GM04503 (cell line): ENCODE measurements at places on chromosomes 5 and 9.

DNA sequence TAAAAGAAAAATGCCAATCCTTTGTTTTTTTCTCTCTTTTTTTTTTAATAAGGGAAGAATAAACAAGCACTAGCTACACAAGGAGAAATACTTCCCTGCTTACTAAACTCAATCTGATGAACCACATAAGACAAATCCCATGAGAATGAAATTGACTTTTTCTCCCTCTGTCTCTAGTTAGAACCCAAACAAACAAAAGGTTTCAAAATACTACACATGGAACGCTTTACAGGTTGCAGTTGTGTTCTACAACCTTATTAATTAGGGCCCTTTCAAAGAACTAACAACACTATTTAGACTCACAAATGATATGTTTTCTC, 124.5 kb downstream of the PDE4D start:
- DNase-seq: peak; percentile 34

GRCh38 chr5:133226186-133226585, 174.4 kb downstream of the HSPA4 start:
- no peak for DNase-seq

DNA sequence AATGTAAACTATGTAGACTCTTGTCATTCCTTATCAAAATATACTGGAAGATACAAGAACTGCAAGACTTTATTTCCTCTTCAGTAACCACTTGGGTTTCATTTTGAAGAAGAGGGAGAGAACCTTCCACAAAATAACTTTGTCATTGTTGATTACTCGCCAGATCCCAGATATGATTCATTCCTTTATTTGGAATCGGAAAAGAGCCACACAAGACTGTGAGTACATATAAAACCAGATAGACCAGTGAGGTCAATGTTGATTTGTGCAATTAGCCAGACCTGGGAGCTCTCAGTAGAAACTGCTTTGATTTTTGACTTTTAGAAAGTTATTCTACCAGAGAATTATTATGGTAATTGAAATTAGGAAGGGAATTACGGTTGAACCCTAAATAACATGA, 146.1 kb downstream of the TMEM167A start:
- DNase-seq: no peak

- no peak for DNase-seq
Measured at GRCh38 chr9:114452219-114453165, 52.8 kb downstream of the WHRN start.

- no peak for DNase-seq
Measured at GRCh38 chr9:104278929-104279496, 184.9 kb downstream of the SMC2 start.

- DNase-seq: no peak
Measured at GRCh38 chr5:73815631-73816030, 189.6 kb downstream of the ARHGEF28 start.

DNA sequence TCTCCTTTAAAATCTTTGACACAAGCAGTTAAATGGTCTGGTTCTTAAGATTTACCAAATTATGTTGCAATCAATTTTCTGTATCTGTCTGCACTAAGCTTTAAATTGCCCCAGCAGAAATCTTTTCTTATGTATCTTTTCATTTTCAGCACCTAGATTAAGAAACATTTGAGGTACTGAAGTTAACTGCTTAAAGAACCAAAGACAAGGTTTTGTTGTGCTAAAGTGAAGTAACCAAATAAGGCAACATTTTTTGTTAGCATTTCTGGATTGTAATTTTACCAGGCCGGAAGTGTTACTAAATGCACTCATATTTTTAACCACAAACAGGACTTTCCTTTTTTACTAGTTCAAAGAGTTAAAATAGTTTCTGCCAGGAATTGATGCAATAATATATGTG, 24.1 kb upstream of the MTAP start:
- peak; percentile 28 for DNase-seq

- DNase-seq: peak; percentile 45
Measured at GRCh38 chr5:170151097-170151831, 45.6 kb downstream of the FOXI1 start.

GRCh38 chr9:108434502-108434901, 421.3 kb downstream of the ACTL7B start:
- no peak for DNase-seq

DNA sequence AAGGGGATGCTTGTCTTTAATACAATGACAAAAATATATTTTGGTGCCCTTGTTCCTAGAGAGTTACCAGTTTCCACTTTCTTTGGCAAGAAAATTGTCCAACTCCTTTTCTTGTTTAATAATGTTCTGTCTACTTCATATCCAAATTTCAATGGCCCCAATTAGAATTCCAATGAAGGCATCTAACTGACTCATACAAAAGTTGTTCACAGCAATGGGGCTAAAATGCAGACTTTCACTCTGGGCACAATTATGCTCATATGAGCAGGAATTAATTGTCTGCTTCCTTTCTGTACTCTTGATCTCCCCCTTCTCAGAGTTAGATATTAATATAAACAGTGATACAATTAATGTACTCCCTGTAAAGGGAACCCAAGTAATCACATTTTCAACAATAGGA, 42.1 kb upstream of the ZNF622 start:
- DNase-seq: no peak

DNA sequence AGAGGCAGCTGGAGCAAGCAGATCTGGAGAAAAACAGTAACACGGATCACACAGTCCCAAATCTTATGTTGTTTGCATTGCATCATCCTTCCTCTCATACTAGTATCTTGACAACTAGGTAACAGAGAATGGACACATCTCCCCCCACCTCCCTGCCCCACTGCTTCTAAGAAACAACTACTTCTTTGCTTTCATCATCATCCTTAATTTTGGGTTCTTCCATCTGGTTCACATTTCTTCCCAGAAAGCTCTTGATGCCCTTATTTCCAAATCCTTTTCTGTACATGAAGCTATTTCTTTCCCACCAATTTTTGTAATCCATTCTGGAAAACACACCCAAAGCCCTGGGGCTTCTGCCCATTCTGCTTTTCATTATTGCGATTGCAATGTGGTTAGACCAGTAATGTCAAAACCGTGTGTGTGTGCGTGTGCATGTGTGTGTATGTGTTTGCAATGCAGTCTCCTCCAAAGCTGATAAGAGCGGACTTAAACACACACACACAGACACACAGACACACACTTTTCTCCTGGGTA, 254.7 kb upstream of the SLC30A5 start:
- DNase-seq: peak; percentile 11

DNA sequence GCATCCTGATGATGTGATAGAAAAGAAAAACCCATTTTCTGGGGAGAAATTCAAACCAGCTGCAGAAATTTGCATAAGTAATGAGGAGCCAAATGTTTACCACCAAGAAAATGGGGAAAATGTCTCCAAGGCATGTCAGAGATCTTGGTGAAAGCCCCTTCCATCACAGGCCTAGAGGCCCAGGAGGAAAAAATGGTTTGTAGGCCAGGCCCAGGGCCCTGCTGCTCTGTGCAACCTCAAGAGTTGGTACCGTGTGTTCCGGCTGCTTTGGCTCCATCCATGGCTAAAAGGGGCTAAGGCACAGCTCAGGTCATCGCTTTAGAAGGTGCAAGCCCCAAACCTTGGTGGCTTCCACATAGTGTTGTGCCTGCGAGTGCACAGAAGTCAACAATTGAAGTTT, 543.1 kb downstream of the ZNF608 start:
- no peak for DNase-seq

DNA sequence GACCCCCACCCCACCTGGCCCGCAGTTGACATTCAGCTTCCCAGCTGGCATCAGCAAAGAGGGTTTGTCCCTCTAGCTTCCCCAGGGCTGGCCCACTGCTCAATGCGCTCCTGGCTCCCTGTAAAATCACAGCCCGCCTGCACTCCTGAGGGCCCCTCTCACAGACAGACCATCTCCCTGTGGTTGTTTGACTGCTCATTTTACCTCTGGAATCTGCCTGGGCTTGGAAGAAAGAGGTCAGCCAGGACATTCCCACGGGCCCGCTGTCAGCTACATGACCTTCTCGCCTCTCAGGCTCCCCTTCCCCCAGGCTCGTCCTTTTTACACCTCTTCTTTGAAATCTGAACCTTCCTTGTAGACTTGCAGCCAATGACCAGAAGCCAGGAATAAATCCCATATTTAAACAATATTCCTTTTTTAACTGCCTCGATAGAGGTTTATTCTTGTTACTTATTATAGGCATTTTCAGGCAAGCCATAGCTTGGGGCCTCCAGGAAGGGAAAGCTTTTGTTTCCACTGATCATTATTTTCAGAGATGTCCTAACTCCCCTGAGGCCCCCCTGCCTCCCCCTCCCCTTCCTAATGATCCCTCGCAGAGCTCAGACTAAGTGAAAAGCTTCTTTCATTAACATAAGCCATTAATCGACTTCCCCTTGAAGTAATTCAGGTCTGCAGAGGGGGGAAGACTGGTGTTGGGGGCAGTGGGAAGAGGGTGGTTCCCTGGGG, 76.3 kb upstream of the IQGAP2 start:
- DNase-seq: no peak

GRCh38 chr5:87103616-87104287, 163.9 kb upstream of the RASA1 start:
- no peak for DNase-seq

DNA sequence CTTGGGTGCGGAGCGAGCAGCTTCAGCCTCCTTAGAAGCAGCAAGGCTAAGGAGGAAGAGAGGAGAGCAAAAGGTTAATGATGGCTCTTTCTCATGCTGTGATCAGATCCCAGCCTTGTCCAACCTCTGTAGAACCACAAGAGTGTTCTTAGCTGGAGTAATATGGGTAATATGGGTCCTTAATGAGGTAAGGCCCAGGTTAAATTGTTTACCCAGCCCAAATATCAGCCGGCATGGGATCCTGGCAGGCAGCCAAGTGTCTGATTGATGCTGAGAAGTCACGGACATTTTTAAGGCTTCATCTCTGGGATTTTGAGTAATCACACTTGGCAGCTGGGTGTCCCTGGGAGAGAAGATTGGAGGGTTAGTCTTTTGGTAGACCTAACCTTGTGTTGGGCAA, 32.3 kb downstream of the GLRA1 start:
- no peak for DNase-seq

- DNase-seq: no peak
Measured at GRCh38 chr9:76426807-76427419, 32.1 kb upstream of the GCNT1 start.

- DNase-seq: no peak
Measured at GRCh38 chr5:135234242-135234641, 164.8 kb downstream of the MACROH2A1 start.
